ENCODE measurements at places on chromosomes 2 and 18. TPM values are rescaled to one million over a fixed set of nuclear protein-coding genes. Genes with fewer than 3 reads are reported as not detected.

The UGT1A4 gene
- total RNA-seq, result not detected

The SMIM21 gene
- not detected for total RNA-seq

The SPATA3 gene
- total RNA-seq, result not detected

The SPOPL gene
- total RNA-seq, result 19.5 TPM

The RNU2-63P gene
- total RNA-seq, result not detected

The SP140 gene
- total RNA-seq, result 2.0 TPM

The HOXD13 gene
- total RNA-seq, result 2.1 TPM

The CRYGC gene
- not detected for total RNA-seq

The IFT172 gene
- 2.8 TPM for total RNA-seq

The TOGARAM2 gene
- total RNA-seq, result not detected

The VIL1 gene
- total RNA-seq, result not detected

The ITPRIPL1 gene
- total RNA-seq, result 1.3 TPM

The IL18RAP gene
- total RNA-seq, result not detected

The GAREM2 gene
- total RNA-seq, result not detected

The FOXD4L1 gene
- total RNA-seq, result 0.07 TPM

The PECR gene
- total RNA-seq, result 9.0 TPM

The BMP10 gene
- total RNA-seq, result not detected

The REG3G gene
- total RNA-seq, result not detected

The AAK1 gene
- 32.6 TPM for total RNA-seq

The SLC9A4 gene
- not detected for total RNA-seq

The ASIC4 gene
- 0.10 TPM for total RNA-seq

The IGFBP5 gene
- total RNA-seq, result 677 TPM

The ARHGAP28 gene
- 0.05 TPM for total RNA-seq

The CFAP210 gene
- not detected for total RNA-seq

The MARCO gene
- total RNA-seq, result not detected

The NAT8 gene
- not detected for total RNA-seq

The GPAT2 gene
- not detected for total RNA-seq

The PKDCC gene
- 4.1 TPM for total RNA-seq

The EFEMP1 gene
- total RNA-seq, result 128 TPM

The STARD7 gene
- total RNA-seq, result 134 TPM

The RPRD1A gene
- total RNA-seq, result 68.5 TPM

The FSHR gene
- total RNA-seq, result not detected

The GAL3ST2 gene
- not detected for total RNA-seq

The B3GNT7 gene
- total RNA-seq, result 0.17 TPM

The NEU2 gene
- not detected for total RNA-seq

The PLGLB1 gene
- not detected for total RNA-seq

The SMAD4 gene
- total RNA-seq, result 110 TPM

The BCL2 gene
- total RNA-seq, result not detected

The PCARE gene
- total RNA-seq, result not detected
